Fibroblast of lung (primary cell): ENCODE measurements at places on chromosomes 2 and 18. TPM values are rescaled to one million over a fixed set of nuclear protein-coding genes. Genes with fewer than 3 reads are reported as not detected.

- no peak for DNase-seq
Observed at GRCh38 chr2:104434966-104435365, 418.9 kb upstream of the POU3F3 start.

DNA sequence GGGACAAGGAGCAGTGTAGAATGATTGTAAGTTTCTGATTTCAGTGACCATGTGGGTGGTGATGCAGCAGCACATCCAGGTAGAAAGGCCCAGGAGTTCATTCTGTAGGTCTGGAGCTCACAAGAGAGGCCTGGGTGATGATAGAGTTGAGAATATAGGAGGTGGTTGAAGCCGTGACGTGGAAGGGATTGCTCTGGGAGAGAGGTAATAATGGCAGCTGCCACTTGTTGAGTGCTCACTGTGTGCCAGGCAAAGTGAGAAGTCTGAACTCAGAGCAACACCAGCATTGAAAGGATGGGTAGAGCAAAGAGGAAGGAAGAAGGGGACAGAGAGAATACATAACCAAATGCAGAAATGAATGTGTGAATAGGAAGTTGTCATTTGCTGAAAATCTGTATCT, 3.3 kb downstream of the TTLL4 start:
- no peak for DNase-seq

- DNase-seq = no peak
Observed at GRCh38 chr18:34991561-34991960, 49.7 kb upstream of the MAPRE2 start.

GRCh38 chr2:180202467-180202951, 195.4 kb upstream of the CWC22 start:
- peak; percentile 29 for DNase-seq

- DNase-seq = no peak
Observed at GRCh38 chr2:192473331-192473730, 278.6 kb upstream of the TMEFF2 start.

DNA sequence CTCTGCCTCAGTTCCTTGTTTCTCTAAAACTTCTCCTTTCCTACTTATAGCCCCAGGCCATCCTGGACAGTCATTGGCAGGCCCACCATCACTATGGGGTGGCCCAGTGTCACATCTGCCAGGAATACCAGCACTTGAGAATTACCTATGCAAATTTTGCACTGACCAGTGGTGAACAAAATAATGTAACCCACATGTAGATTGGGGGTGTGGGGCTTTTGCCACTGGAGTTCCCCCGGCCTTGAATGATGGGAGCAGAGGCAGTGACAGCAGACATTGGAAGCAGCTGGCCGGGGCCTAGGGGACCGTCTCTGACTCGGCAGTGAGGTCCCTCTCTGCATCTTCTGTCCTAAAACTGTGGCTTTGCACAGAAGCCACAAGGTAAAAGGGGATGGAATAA, 24.9 kb upstream of the DNMT3A start:
- no peak for DNase-seq

DNA sequence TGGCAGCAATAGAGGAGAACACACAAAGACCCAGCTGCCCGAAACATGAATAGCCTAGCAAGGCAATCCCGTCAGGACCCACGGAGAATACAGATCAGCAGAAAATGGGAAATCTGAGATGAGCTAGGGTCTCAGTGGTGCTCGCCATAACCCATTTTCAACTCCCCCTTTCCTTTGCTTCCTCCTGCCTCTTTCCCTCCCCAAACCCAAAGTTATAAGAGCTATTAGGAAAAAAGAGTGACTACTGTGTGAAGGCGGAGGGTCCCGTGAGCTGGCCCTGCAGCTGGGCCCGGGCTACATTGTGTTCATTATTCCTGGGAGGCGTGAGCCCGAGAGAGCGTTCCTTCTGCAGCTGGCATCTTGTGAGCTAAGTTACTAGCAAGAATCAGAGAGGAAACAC, 118.4 kb downstream of the PID1 start:
- DNase-seq = no peak

GRCh38 chr2:50674876-50675275, 357.1 kb downstream of the NRXN1 start:
- no peak for DNase-seq

- no peak for DNase-seq
Observed at GRCh38 chr18:54911551-54911950, 47.7 kb downstream of the CCDC68 start.

GRCh38 chr2:1811971-1812350, 67.6 kb upstream of the PXDN start:
- no peak for DNase-seq

- DNase-seq = peak; percentile 29
Observed at GRCh38 chr18:62566199-62566598, 43.4 kb downstream of the ZCCHC2 start.

DNA sequence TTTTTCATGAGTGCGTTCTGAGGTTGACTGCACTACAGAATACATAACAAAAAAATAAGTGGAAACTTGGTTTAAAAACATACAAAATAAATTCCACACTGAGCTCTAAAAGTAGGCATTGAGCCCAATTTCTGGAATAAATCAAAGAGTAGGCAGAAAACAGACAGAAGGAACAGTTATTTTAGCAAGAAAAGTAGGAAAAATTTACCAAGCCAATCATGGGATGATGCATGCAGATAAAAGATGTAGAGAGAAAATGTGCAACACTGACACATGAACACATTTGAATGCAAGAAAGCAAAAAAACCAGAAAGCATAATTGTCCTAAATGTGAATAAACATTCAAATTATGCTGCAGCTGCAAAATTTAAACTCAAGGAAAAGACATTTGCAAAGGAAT, 308.3 kb downstream of the DLGAP1 start:
- DNase-seq = no peak

DNA sequence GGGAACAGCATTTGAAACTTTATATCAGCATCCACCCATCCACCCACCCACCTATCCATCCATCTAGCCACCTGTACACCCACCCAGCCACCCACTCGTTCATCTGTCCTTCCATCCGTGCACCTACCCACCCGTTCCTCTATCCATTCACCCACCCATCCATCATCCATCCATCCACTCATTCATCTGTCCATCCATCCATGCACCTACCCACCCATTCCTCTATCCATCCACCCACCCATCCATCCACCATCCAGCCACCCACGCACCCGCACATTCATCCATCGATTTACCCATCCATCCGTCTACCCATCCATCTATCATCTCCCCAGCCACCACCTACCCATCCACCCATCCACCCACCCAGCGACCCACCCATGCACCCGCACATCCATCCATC, 24.8 kb downstream of the LDLRAD4 start:
- no peak for DNase-seq

DNA sequence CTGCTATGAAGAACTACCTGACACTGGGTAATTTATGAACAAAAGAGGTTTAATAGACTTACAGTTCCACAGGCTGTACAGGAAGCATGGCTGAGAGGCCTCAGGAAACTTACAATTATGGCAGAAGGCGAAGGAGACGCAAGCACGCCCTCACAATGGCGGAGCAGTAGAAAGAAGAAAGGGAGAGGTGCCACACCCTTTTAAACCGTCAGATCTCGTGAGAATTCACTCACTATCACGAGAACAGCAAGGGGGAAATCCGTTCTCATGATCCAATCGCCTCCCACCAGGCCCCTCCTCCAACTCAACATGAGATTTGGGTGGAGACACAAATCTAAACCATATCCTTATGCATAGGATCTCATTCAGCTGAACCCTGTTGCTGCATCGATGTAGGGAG, 84.6 kb upstream of the ZNF532 start:
- DNase-seq = no peak

GRCh38 chr2:230711224-230711623, 1.4 kb upstream of the CAB39 start:
- no peak for DNase-seq

DNA sequence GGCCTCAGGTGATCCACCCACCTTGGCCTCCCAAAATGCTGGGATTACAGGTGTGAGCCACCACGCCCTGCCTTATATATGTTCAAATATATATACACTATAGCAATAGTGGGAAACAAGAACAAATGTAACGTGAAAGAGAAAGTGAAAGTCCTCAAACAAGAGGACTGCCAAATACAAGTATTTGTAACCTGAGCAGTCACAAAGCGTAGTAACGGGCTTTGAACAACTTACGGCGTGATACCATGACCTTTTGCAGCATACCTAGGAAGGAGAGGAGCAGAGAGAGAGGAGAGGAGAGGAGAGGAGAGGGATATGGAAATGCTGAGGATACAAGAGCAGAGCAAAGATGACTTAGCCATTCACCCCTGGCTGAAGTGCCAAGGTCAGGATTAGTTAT, 113.8 kb upstream of the RGPD4 start:
- no peak for DNase-seq

GRCh38 chr2:26162963-26163362, 9.9 kb upstream of the GAREM2 start:
- no peak for DNase-seq

DNA sequence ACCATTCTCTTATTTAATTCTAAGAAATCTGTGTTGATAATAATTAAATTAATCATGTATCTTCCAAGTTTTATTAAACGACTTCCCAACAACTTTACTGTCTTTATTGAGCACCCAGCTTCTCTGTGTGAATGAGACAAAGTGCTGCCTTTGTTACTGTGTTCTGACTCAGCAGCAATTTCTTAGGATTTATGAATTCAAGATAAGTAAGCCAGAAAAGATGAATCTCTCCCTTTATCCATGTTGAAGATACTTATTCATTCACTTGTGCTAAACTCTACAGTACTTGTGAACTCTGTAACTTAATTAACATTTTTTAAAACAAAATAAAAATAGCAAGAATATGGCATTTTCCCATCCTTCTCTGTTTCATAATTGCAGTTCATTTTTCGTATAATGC, 1403.3 kb upstream of the DDX18 start:
- DNase-seq = no peak

GRCh38 chr2:207869784-207870778, 100.4 kb upstream of the FZD5 start:
- peak; percentile 90 for DNase-seq

DNA sequence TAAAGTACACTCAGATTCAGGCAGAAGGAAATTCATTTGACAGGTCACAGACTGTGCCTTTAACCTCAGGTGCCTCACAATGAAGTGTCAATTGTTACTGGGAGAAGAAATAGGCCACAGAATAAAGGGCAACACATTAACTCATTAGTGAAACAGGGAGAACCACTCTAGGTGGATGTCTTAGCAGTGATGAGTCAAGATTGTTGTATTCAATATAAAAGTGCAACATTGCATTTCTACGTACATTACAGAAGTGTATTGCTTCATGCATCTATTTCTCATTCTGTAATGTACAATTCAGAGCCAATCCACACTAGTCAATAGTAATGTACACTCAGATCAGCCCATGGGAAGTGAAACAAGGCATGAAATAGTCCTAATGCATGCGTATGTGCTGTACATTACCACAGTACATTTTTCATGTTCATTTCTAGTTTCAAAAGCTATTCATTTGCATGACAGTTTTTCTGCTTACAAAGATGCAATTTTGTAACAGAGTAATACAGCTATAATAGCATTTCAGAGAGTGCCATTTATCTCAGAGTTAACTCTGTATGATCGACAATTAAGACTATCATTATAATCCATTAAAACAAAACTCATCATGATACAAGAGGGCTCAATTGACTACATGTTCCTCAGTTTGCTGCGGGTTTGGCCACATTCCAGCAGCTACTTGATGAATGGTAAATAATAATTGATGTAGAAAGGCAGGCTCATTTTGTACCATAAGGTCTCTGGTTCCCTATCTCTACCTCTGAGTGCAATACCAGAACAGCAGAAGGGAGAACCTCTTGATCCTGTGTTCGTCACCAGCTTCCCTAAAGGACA, 12.2 kb upstream of the ARL5A start:
- DNase-seq = no peak

DNA sequence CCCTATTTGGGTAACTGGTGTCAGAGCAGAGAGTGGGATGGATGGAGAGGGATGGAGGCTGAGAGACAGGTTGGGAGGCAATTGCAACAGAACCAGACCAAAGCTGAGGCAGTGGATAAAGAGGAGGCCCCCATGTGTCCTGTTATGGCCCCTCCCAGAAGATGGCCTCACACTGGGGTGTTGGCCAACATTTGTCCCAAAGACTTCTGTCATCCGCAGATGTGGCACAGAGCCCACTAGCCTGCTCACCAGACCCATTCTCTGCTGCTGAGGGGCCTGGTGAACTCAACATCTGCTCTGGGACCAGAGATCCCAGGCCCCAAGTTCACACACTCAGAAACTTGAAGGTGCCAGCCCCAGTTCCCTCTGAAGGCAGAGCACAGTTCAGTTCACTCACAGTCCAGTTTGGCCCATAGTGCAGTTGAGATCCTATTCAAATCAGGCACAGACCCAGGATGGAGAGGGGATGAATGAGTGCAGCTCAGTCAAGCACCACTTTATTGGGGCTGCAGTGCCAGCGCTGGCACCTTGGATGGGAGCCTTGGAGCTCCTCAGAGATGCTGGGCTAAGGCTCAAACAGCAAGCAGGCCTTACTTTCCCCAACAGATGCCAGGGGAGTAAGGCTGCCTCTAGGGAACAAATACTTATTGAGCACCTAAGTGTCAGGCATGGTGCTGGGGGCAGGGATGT, 189.2 kb downstream of the ZBTB7C start:
- DNase-seq = no peak

GRCh38 chr2:127768775-127769479, 42.0 kb downstream of the WDR33 start:
- peak; percentile 23 for DNase-seq

DNA sequence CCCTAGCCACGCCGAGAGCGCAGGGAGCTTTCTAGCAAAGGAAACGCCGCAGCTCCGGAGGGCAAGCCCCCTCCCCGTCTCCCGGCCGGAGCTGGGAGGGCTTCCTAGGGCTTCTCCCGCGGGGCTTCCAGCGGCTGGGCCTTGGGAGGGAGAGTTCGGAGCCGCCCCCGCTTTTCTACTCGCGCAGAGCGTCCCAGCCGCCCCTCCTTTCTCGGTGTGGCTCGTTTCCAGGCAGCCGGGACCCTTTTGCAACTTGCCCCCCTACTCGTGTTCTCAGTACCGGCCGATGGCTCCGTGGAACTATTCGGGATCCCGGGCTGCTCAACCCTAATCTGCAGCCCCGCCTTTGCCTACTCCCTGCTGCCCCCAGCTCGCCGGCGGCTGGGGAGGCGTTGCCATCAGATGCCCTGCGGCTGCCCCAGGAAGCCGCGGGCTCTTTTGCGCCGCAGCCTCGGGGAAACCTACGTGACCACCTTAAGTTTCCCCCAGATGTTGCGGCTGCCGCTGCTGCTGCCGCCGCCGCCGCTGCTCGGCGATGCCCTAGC, 1.5 kb upstream of the NR4A2 start:
- peak; percentile 61 for DNase-seq

The TUBA3E gene
- polyA plus RNA-seq = not detected in 2 replicates

The PLEK gene
- polyA plus RNA-seq = 0.02 TPM in 1 of 2 replicates, not detected in the other

The FRZB gene
- polyA plus RNA-seq = 1.4 and 1.5 TPM in 2 replicates

The CYP26B1 gene
- 0.02 and 0.09 TPM in 2 replicates for polyA plus RNA-seq

The RTP5 gene
- not detected in 2 replicates for polyA plus RNA-seq

The FARP2 gene
- polyA plus RNA-seq = 31.7 and 41.0 TPM in 2 replicates

The RAB17 gene
- 0.09 and 0.22 TPM in 2 replicates for polyA plus RNA-seq

The ACKR3 gene
- 1.5 and 2.8 TPM in 2 replicates for polyA plus RNA-seq

The ANKRD30B gene
- 0.10 TPM in 1 of 2 replicates, not detected in the other for polyA plus RNA-seq

The FOSL2 gene
- 27.8 and 58.9 TPM in 2 replicates for polyA plus RNA-seq

The DYNC2LI1 gene
- 14.7 and 23.6 TPM in 2 replicates for polyA plus RNA-seq

The MEP1B gene
- not detected in 2 replicates for polyA plus RNA-seq

The GMPPA gene
- polyA plus RNA-seq = 59.7 and 72.4 TPM in 2 replicates

The DAPL1 gene
- polyA plus RNA-seq = not detected in 2 replicates
